ENCODE measurements at places on chromosomes 11 and 22.

GRCh38 chr22:44023404-44024287 lies 456 bp upstream of the PARVB start:
- peak; percentile 64 for DNase-seq

- DNase-seq: no peak
Measured at GRCh38 chr11:16512198-16512898, 156.0 kb upstream of the SOX6 start.

DNA sequence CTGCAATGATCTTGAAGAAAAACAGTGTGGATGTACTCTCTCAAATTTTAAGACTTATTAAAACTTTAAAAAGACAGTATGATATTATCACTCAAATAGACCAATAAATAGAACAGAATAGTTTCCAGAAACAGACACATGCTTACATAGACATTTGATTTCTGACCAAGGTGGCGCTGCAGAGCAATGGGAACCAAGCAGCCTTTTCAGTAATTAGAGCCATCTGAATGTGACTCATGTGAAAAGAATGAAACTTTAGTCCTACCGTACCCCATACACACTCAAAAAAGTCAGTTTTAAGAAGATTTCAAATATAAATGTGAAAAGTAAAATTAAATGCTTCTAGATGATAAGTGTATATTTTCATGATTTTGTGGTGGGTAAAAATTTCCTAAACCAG lies 74.2 kb upstream of the MS4A8 start:
- DNase-seq: no peak

- no peak for DNase-seq
Measured at GRCh38 chr11:57499983-57500461, 15.5 kb downstream of the SLC43A1 start.

DNA sequence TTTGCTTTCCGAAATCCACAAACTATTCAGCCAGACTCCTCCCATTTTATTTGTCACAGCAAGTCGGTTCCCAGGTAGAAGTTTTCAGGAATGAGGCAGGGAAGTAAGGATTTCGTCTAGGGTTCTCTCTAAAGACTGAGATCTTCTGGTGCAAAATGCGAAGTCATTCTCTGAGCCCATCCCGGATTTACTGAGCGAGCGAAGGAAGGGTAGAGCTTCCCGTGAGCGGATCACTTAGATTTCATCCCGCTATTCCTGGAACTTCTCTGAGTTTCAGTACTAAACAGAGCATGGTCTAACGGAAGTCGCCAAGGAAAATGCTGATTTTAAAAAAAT lies 3.1 kb upstream of the CALCA start:
- no peak for DNase-seq

- no peak for DNase-seq
Measured at GRCh38 chr11:10302359-10302743, 2.5 kb upstream of the ADM start.

DNA sequence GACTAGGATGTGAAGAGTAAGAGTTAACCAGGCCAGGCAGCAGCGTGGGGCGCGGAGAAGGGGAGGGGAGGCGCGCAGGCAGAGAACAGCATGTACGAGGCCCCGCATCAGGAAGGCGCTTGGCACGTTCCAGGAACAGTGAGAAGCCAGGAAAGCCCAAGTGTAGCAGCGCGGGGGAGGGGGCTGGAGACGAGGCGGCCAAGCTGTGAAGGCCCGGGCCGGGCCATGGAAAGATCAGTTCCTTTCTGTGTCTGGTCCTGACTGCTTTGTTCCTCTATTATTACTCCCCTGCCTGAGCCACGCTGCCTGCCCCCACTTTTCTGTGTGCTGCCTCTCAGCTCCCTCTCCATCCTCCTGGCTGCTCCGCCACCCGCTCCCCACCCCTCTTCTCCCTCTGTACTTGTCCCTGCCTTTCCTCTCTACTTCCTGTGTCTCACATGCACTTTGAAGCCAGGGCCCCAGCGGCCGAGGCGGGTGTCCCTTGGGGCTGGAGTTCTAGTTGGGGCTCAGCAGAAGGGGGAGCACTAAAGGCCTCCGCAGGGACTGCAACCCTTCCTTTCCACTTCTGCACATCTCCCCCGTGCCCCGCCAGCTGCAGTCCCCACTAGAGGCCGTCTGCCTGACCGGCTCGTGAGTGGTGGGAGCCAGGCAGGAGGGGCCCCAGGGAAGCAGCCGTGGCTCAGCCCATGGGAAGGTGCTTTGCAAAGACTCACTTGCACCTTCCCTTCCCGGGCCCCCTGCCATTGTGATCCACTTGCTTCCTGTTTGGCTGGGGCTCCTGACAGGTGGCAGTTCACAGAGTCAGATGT lies 63.7 kb downstream of the PRDM11 start:
- DNase-seq: peak; percentile 97

- DNase-seq: no peak
Measured at GRCh38 chr11:63599211-63600122, 14.8 kb downstream of the PLAAT3 start.

DNA sequence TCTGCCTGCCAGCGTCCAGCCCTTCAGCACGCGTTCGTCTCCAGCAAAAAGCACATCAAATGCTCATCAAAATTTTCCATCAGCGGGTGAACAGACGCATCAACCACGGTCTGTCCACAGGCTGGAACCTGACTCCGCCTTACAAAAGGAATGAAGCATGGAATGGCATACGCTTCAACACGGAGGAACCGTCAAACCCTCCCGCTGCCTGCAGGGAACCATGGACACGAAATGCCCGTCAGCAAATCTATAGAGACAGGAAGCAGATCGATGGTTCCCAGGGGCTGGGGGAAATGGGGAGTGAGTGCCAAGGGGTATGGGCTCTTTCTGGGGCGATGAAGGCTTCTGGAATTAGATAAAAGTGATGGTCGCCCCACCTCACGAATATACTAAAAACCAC lies 16.2 kb downstream of the TSSC4 start:
- DNase-seq: no peak

GRCh38 chr11:135061166-135061565 lies 649.1 kb upstream of the B3GAT1 start:
- no peak for DNase-seq

GRCh38 chr11:20061776-20062175 lies 98.5 kb downstream of the DBX1 start:
- no peak for DNase-seq

DNA sequence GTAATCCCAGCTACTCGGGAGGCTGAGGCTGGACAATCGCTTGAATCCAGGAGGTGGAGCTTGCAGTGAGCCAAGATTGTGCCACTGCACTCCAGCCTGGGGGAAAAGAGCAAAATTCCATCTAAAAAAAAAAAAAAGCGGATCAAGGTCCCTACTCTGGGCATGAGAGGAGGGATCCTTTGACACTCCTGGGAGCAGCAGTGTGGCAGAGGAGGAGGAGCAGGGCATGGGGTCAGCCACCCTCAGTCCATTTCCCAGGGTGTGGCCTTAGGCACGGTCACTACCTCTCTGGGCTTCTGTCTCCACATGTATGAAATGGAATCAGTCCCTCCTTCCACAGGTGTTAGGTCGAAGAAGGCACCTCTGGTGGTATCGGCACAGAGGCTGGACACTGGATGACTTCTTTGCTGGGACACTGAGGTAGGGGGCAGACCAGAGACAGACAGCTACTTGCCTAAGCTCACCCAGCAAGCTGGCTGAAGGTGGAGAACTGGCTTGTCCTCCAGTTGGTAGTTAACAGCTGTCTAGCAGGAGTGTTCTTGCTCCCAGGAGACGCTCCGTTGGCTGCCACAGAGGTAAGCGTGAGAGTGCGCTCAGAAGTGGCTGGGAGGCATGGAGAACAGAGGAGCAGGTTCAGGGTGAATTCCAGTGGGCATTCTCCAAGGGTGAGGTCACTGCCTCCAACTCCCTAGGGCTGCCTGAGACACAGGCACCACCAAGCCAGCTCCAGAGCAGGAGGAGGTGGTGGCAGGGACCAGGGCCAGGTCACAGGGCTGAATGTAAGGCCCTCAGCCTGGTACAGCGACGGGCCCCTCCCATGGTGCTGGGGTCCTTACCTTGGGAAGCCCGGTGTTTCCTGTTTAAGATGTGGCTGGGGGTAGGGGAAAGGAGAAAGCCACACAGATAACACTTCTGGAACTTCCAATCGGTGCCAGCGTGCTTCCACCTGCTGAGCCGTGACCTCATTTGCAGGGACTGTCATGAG lies 19.5 kb downstream of the TXN2 start:
- no peak for DNase-seq

DNA sequence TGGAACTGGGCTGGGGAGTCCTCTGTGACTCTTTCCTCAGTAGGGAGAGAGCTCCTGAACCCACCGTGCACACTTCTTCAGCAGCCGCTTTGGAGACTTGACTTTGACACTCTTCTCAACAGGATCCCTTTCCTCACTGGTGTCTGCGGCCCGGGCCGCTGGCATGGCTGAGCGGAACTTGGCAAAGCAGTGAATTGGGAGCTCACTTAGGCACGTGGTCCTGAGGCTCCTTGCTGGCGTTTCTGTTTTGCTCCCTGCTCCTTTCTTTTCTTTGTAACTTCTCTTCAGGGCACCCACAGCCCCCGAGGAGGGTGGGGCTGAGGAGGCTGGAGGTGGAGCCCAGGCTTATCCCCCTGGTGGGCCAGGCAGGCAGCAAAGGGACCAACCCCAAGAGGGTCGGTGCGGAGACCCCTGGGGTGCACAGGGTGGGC lies 8.4 kb upstream of the KCNQ1OT1 start:
- DNase-seq: peak; percentile 73

DNA sequence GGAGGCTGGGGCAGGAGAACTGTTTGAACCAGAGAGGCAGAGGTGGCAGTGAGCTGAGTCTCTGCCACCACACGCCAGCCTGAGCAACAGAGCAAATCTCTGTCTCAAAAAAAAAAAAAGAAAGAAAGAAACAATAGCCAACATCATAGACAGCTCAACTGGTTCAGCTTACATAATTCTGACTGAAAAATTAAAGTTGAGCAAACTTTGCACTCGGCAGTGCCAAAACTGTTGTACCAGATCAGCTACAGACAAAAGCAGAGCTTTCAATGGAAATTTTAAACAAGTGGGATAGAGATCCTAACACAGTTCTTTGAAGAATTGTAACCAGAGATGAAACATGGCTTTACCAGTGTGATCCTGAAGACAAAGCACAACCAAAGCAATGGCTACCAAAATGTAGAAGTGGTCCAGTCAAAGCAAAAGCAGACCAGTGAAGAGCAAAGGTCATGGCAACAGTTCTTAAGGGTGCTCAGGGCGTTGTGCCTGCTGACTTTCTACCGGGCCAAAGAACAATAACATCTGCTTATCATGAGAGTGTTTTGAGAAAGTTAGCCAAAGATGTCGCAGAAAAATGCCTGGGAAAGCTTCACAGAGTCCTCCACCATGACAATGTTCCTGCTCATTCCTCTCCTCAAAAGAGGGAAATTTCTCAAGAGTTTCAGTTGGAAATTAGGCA lies 59.3 kb downstream of the TTC28 start:
- DNase-seq: no peak

- DNase-seq: peak; percentile 63
Measured at GRCh38 chr11:72781313-72782080, 12.3 kb downstream of the STARD10 start.

- DNase-seq: no peak
Measured at GRCh38 chr11:121231576-121232278, 60.8 kb upstream of the SC5D start.

DNA sequence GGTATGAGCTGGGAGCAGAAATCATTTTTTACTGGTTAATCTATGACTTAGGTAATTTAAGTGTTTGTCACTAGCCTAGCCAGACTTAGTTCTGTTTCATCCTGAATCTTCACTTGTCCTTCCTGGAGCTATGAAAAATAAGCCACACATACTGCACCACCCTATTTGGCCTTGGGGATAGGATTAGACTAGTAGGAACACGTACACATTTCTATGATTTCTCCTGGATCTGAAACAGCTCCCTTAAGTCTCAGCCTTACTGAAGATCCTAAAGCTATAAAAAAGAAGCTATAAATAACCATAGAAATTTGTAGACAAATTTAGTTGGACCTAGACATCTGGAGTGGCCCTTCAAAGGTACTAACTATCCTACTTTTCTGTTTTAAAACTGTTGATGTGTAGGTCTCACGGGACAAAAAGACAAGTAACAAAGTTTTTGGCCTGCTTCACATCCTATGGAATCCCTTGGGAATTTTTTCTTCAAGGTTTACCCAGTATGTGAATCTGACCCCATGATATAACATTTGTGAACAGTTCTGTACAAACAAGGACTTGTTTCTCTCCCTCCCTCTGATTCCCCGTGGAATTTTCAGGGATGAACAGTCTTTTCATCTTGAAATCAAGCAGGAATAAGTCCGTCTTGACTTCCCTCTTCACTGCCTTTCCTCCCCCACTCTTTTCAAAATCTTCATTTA lies 275.0 kb downstream of the FAM76B start:
- no peak for DNase-seq
